ENCODE measurements at places on chromosomes 7 and 10.

DNA sequence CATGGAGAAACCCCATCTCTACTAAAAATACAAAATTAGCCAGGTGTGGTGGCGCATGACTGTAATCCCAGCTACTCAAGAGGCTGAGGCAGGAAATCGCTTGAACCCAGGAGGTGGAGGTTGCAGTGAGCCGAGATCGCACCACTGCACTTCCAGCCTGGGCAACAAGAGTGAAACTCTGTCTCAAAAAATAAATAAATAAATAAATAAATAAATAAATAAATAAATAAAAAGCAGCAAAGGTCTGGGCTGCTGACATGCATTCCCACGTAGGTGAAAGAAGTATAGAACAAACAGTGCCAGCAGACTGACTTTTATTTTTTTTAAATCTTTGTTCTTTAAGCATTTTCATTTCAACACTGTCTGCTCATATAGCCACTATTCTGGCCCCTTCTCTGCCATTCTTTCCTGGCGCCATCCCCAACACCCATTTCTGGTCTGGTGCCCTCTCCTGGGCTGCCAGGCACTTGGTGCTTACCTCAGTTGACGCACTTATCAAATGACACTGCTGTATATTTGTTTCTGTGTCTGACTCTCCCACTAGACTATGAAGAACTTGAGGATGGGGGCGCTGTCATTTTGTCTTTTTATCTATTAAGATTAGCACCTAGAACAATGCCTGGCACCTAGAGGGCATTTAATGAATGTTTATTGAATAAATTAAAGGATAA lies 15.6 kb downstream of the FAM107B start:
- no peak for DNase-seq

DNA sequence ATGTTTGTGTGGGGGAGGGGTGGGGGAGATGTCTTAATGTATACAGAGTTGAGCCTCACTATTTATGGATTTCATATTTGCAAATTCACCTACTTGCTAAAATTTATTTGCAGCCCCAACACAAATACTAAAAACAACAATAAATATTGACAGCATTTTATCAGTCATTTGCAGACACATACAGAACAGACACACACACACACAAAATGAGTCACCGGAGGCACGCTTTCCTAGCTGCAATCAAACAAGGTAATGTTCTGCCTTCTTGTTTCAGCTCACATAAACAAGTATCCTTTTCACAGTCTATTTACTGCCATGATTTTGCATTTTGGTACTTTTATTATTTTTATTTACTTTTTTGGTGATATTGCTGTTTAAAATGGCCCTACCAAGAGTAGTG lies 88.5 kb downstream of the IPMK start:
- no peak for DNase-seq

- no peak for DNase-seq
Measured at GRCh38 chr10:104328896-104329710, 9.2 kb downstream of the ITPRIP start.

DNA sequence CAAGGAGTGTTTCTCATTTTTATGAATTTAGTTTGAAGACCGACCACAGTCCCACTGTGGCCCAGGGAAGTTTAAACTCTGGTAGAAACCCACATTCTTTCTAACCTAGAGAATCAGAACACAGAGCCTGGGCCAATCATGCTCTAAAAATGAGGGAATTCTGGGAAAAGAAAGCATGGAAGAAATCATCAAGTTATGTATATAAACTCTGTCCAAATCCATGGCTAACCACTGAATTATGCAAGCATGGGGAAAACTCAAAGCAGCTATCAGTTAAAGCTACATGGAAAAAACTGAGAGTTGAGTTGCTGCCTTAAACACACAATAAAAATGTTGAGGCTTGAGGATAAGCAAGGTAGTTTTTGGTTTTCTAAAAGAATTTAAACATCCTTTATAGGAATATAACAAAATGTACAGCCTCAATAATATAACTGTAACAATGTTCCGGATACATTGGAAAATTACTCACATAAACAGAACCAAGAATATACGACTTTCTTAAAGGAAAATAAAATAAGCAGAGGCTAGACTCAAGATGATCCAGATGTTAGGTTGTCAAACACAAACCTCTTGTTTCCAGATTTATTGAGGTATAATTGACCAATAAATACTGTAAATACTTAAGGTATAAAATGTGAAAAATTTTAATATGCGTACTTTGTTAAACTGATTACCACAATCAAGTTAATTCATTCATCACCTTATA lies 311.2 kb upstream of the GNAI1 start:
- DNase-seq, result no peak

GRCh38 chr10:3783316-3783681 lies 1.7 kb downstream of the KLF6 start:
- peak; percentile 58 for DNase-seq

- DNase-seq, result no peak
Measured at GRCh38 chr10:131188494-131188893, 123.0 kb downstream of the TCERG1L start.

DNA sequence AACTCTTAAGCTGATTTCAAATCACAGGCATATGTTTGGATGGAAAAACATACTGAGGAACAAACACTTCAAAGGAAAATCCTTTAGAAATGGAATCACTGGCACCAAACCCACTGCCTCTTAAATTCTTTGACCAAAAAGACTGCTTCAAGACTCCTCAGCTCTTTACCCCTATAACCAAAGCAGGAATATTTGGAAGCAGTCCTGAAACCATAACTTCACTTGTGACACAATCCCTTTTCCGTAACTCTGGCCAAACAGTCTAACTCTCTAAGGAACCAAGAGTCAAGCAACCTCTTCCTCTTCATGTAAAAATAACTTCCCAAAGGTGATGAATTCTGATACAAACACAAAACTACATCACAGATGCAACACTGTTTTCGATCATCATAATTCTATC lies 104.3 kb downstream of the MTERF1 start:
- no peak for DNase-seq

DNA sequence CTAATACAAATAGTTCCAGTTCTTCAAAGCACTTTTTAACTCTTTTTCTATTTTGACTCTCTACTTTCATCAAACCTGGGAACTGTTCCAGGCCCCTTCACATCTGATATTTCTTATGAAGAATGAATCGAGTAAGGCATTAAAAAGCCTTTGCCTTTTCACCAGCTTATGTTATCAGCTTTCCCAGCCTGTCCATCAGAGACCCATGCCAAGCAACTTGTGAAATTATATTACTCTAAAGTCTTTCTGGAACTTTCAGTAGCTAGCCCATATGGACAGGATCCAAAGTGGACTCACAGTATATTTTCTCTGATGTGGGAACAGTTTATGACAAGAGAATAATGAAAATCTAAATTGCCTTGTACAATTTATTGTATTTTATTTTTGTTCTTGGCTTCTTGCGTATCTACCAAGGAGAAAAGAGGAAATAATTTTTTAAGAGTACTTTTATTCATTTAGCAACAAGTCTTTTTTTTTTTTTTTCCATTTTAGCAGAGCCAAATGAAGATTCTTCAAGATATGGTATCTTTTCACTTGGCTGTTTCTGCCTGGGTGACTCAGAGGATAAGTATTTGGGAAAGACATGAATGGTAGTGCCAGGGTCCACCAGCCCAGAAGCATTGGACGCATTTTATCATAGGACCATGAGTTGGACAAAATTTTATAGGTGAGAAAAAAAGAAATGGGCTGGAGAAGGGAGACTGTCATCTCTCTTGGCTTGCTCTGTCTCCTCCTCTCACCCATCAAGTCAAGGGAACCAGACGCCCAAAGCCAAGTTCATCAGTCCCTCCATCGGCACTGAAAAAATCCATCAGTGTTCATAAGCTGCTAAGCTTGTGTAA lies 195.8 kb upstream of the NEBL start:
- DNase-seq, result no peak

- DNase-seq, result no peak
Measured at GRCh38 chr7:98670186-98670585, 53.1 kb downstream of the NPTX2 start.

GRCh38 chr10:132101529-132101928 lies 35.8 kb downstream of the JAKMIP3 start:
- no peak for DNase-seq

- no peak for DNase-seq
Measured at GRCh38 chr7:29300026-29300480, 105.5 kb downstream of the CHN2 start.

- DNase-seq, result no peak
Measured at GRCh38 chr7:45001826-45002225, 1.8 kb downstream of the CCM2 start.

- DNase-seq, result no peak
Measured at GRCh38 chr7:91424371-91424770, 160.1 kb downstream of the FZD1 start.

- DNase-seq, result no peak
Measured at GRCh38 chr7:83655951-83656556, 7.1 kb upstream of the SEMA3E start.

DNA sequence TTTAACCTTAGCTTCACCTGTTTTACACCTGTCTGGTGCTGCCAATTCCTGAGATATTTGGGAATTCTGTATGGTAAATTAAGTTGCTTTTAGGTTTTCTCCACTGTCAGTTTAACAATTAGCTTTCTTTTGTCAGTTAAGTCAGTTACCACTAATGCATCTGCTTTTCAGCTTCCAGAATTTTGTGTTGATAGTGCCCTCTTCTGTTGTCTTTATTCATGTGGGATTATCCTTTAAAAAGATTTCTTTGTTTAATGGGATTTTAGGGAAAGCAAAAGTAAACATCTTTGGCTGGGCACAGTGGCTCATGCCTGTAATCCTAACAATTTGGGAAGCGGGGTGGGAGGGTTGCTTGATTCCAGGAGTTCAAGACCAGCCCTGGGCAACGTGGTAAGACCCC lies 8.1 kb downstream of the TFAM start:
- no peak for DNase-seq

- DNase-seq, result no peak
Measured at GRCh38 chr10:81136261-81136660, 598.6 kb downstream of the SH2D4B start.

DNA sequence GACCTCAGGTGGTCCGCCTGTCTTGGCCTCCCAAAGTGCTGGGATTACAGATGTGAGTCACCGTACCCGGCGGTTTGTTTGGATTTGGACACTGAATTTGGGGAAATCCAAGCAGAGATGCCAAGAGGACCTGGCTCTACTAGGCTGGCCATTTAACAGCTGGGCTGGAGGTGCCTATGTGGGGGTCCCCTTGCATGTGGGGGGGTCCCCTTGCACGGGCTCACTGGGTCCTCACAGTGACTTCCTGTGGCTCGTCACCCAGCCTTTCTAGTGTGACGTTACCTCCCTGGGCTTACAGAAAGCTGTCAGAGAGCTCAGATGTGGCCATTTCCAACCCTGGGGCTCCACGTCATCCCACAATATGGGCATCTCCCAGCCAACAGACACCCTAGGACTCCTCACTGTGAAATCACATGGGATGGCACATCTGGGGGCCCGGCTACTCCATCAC lies 49.3 kb upstream of the GNA12 start:
- DNase-seq, result no peak

DNA sequence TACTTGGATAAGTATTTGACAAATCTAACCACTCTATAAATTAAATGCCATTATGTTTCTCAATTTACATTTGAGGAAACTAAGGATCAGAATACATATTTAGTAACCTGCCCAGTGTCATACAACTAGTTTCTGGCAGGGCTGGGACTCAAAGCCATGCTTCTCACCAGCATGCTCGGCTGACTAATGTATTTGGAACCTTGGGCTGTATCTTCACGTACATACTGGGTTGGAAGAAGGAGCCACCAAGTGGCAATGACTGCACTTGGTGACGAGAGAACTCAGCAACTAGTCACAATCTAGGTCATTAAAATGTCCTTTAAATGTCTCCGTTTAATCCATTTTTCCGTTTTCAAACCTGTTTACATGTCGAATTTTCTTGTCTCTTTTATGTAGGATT lies 42.9 kb downstream of the CHRM2 start:
- no peak for DNase-seq

DNA sequence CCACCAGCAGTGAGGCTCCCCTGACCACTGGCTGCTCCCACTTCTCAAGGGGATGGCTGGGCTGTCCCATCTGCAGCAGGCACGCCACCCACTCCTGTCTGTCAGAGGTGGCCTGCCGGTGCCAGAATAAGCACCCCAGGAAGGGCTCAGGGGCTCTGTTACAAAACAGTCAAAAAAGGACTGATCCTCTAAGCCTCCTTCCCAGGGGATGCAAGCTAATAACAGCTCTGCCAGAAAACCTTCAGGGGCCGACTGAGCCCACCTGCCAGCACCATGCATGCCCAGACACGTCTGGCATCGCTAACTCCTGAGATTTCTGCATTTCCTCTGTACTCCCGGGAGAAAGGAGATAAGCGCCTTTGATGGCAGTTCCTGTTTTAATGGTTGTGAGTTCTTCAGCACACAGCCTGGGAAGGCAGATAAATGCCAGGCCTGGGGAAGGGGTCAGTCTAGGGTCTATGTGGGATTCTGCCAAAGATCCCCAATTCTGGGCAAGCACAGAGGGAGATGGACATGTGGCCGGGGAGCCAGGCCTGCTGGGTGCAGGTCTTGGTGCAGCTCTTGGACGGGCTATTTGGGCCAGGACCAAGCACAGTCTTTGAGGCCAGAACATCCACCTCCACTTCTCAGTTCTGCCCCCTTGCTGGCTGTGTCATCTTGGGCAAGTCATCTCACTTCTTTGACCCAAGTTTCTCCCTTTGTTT lies 128.4 kb downstream of the ARHGAP22 start:
- no peak for DNase-seq

DNA sequence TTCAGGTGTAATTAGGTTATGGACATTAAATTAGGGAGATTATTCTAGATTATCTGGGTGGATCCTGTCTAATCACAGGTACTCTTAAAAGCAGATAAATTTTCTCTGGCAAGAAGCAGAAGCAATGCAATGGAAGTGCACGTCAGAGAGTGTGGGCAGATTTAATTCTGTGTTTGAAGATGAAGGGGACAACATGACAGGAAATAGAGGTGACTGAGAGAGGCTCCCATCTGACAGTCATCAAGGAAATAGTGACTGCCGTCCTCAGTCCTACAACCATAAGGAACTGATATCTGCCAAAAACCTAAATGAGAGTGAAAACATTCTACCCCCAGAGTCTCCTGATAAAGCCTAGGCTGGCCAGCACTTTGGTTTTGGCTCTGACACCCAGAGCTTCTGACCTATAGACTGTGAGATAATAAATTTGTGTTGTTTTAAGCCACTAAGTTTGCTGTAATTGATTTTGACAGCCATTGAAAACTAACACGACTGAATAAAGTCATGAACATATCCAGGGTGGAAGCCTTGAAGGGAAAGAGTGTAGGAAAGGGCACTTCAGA lies 30.5 kb upstream of the DDX50 start:
- no peak for DNase-seq

GRCh38 chr10:124176349-124177179 lies 83.2 kb upstream of the CHST15 start:
- no peak for DNase-seq
